ENCODE measurements at places on chromosomes 7 and 10.
A peak's percentile ranks its signal among the peaks of the same experiment; 100 is the strongest.

- peak; percentile 39 for DNase-seq
These were observed 55.6 kb upstream of the PNLIP start for GRCh38 chr10:116490028-116490662.

DNA sequence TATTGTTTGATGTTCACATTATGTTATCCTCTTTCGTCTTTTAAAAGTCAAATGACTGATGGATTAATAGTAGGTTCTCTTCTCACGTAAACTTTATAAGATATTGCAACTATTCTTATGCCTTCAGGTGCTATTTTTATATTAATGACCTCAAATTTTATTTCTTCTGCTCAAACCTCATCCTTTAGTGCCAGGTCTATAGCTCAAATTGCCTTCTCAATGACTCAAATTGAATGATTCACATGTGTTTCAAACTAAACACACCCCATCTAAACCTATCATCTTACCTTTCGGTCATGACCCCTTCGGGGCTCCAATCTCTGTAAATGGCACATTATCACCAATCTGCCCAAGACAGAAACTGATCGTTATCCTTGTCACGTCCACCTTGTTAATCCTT is 22.0 kb upstream of the LIPF start:
- no peak for DNase-seq

- DNase-seq, result no peak
These were observed 31.6 kb downstream of the CALML5 start for GRCh38 chr10:5467634-5468255.

DNA sequence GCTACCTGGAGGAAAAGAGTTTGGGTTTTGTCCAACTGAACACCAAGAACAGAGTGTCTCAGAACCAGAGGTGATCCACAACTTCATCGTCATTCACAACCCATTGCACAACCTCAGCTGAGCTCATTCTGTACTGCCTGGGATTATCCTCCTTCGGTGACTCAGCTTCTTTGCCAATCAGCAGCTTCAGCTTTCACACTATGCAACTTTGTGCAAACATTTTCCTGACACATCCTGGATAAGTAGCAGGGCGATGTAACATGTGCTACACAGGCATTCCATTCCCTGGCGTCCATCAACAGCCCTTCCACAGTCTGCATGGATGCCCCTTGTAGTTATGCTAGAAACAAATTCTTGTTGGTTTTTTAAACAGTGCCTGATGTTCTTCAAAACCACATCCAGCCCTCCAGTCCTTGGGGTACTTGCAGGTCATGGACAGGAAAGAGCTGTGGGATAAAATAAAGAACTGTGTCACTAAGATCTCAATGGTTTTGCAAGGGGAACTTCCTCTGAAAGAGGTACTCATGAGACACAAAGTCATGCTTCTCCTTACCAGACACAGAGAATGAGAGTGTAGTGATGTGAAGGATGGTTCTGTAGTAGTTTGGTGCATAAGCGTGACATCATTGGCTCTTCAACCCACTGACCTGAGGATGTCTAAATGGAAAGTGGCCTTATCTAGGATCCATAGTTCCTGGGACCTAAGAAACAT is 478.5 kb downstream of the KIF20B start:
- no peak for DNase-seq

GRCh38 chr7:106476751-106477150 is 184.2 kb downstream of the CCDC71L start:
- DNase-seq, result no peak

DNA sequence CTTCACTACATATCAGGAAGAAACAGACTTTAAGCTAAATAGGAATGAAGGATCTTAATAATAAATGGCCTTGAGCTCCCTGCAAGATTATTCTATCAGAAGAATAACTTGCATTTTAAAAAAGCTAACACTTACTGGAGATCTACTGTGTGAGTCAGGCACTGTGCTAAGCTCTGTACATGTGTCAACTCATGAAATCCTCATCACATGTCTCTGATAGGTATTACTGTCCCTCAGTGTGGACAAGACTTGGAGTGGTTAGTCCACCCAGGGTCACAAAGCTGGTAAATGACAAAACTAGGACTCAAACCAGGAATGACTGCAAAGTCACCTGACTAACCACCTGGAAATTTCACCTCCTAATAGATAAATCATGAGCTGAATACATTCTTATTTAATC is 57.1 kb upstream of the KCTD7 start:
- DNase-seq, result no peak

DNA sequence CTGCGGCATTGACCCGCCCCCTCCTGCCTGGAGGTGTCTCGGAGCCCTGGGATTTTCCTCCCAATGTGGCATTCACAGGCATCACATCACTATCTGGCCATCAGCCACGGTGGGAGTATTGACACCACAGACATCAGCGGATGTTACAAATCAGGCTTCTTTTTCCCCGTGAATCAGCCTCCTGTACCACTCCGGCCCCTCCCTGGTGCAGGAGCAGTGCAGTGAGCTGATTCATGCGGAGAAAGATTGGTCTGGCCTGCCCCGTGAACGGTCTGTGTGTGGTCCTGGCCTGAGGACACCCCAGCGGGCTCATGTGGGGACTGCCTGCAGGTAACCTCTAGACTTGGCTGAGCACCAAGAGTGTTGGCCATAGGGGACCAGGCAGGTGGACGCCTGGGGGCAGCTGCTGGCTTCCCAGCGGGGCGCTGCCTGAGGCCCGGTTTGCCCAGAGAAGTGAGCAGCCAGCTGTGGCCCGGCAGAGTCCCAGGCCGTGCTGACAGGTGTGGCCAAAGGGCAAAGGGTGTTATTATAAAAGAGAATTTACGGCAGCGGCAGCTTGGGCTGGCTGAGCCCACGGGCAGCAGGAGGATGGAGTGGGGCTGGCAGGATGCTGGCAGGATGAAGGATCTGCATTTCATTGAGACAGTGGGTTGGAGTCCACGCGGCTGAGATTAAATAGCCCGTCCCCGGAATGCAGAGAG is 32.1 kb upstream of the GNA12 start:
- no peak for DNase-seq

DNA sequence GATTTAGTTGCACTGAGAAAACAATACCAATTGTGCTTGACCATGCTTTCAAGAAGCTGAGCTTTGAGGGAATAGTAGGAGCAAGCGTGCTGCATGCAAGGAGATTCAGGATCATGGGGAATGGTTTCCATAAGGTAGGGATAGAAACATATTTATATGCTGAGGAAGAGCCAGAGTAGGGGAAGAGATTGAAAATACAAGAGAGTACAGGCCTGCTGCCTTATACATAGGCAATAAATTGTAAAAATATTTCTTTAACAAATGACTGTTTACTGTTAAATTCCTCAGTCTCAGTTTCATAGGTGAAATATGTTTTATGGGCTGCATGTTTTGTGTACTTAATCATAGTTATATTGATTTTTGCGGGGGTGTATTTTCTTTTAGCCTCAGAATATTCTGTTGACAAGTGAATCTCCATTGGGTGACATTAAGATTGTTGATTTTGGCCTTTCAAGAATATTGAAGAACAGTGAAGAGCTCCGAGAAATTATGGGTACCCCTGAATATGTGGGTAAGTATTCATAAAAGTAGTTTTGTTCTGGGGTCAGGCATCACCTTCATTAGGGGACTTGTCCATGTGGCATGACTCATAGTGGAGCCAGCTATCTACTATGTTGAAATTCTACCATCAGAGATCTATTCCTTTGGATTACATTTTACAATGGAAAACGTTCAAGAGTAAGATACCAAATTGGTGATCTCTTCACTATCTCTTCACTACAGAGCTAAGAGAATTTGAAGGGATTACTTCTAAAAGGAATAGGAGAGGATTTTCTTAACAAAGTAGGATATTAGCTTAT is 36.5 kb downstream of the STK17A start:
- DNase-seq, result no peak

GRCh38 chr7:68892236-68892635 is 706.0 kb upstream of the AUTS2 start:
- DNase-seq, result no peak

DNA sequence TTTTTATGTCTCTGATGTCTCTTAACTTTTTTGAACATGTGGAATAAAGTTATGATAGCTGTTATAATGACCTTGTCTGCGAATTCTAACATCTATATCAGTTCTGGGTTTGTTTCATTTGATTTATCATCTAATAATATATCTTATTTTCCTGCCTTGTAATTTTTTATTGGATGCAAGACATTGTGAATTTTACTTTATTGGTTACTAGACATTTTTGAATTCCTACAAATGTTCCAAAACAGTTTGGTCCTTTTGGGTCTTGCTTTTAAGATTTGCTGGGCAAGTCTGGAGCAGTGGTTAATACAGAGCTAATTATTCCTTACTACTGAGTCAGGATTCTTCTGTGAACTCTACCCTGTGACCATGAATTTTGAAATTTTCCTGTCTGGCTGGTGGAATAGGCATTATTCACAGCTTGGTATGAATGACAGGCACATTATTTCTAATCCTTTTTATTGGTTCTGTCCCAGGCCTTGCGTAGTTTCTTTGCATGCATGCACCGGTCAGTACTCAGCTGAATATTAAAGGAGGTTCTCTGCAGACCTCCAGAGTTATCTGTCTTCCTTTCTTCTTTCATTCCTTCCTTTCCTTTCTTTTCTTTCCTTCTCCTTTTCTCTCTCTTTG is 9.0 kb downstream of the CUTC start:
- no peak for DNase-seq

DNA sequence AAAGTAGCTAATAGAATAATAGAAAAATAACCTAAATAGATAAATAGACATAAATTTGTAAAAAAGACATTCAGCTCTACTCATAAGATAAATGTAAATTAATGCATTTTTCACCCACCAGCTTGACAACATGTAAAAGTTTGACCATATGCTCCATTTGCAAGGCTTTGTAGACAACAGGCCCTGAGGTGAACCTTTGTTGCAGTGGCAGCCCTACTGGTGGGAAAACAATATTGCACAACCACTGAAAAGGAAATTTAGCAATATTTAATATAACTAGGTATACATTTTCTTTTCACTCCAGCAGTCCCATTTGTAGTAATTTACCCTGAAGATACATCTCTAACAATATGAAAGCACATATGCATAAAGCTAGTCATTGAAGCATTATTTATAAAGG is 39.0 kb upstream of the ADRA2A start:
- no peak for DNase-seq

GRCh38 chr10:72738486-72738885 is 46.5 kb downstream of the MCU start:
- no peak for DNase-seq

DNA sequence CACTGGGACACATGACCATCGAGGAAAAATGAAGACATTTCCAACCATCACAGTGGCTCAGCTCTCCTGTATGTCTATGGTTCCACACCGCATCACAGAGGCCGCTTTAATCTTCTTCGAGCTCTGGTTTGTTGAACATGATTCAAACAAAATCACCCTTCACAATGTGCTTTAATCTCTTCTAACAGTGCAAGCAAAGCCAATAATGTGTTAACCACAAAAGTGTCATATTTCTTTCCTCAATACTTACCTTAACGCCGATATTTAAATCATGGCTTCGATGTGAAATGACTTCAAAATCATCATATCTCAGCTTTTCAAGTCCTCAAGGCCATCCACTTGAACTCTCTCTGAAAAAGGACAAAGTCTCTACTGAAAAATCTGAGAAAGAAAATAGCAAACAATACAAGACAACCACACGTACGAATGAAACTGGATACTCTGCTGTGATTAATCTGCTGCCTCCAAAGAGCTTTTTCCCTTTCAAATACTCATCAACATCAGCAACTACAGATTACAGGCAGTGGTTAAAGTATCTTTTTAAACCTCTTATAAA is 23.0 kb upstream of the SVIL start:
- no peak for DNase-seq

DNA sequence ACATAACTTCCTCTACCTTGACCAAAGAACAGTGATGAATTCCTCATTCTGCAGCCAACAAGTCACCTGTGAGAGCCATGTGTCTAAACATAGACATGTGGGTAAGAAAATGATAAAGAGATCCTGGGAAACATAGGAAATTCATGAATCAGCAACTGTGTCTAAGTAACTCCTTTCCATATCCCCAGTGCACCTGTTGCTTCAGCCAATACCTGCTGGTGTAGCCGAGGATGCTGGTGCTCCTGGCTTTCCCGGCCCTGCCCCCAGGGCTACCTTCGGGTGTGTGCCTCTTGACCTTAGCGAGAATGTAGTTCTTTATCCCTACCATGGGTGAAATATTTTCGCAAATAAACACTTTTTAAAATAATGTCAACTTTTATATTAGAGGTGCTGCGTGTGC is 114.1 kb downstream of the OR13A1 start:
- DNase-seq, result no peak

All from GM13977 (cell line).